Mesothelial cell of epicardium (in vitro differentiated cells): ENCODE measurements at places on chromosomes 3 and 15. TPM values are rescaled to one million over a fixed set of nuclear protein-coding genes. Genes with fewer than 3 reads are reported as not detected.

- H3K36me3 ChIP-seq, result no peaks in the 10 kb centered on the region
- DNase-seq, result no peak
- H3K4me1 ChIP-seq, result peaks cover 19% of the 10 kb centered on the region
- H3K27me3 ChIP-seq, result no peaks in the 10 kb centered on the region
- H3K4me3 ChIP-seq, result no peak overlapping the region
These were observed 204.4 kb downstream of the SLC9A9 start for GRCh38 chr3:143643905-143644304.

- peaks cover under 1% of the 10 kb centered on the region for H3K36me3 ChIP-seq
- no peaks in the 10 kb centered on the region for H3K27me3 ChIP-seq
- H3K27ac ChIP-seq, result peak overlapping the region; percentile 28
These were observed 20.8 kb downstream of the STAG1 start for GRCh38 chr3:136731274-136731884.

GRCh38 chr3:78633626-78634025 is 1134.2 kb downstream of the ROBO1 start:
- DNase-seq, result no peak
- no peaks in the 10 kb centered on the region for H3K27me3 ChIP-seq
- no peak overlapping the region for H3K4me3 ChIP-seq
- H3K27ac ChIP-seq, result peak overlapping the region; percentile 33
- peaks cover 19% of the 10 kb centered on the region for H3K4me1 ChIP-seq

DNA sequence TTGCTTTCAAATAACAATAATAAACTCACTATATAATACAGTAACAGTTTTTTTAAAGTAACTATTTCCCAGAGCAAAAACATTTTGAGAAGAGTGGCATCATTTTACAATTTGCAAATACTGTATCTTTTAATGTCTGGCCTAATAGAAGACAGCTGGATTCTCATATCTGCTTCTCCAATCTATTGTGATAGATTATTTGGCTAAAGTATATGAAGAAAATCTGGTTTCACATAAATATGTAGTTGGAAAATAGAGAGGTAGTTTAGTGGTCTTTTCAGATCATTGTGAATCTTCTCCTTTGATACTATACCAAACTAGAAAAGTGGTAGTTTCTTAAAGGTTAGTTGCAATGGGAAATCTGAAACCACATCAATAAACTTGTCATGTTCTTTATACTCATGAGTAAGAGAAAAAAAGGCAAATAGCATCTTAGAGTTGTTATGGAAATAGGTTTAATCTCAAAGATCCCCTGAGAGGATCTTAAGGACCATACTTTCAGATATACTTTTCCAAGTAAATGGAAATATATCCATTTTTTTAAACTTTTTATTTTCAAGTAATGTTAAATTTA is 124.8 kb upstream of the NR2E3 start:
- peak overlapping the region; percentile 92 for H3K27ac ChIP-seq
- no peak for DNase-seq
- H3K36me3 ChIP-seq, result peaks cover 7% of the 10 kb centered on the region

Gene TGM5
- total RNA-seq, result not detected in 3 replicates

Gene PYGO1
- total RNA-seq, result 29.6 to 34.1 TPM (median 30.6 TPM) in 3 replicates

Gene ADGRG7
- not detected in 3 replicates for total RNA-seq
